ENCODE measurements at places on chromosomes 6 and 20. TPM values are rescaled to one million over a fixed set of nuclear protein-coding genes. Genes with fewer than 3 reads are reported as not detected.

Gene ARHGAP18
- 45.6 TPM for total RNA-seq

Gene HLA-DRA
- total RNA-seq = not detected

Gene NR2E1
- not detected for total RNA-seq

Gene DZANK1
- 1.5 TPM for total RNA-seq

Gene ASCC3
- 96.7 TPM for total RNA-seq

Gene PARD6B
- total RNA-seq = 3.5 TPM

Gene ELOVL4
- total RNA-seq = 10.0 TPM

Gene CDH22
- under 0.01 TPM for total RNA-seq

Gene TASP1
- 9.2 TPM for total RNA-seq

Gene C6orf58
- total RNA-seq = not detected
